ENCODE measurements at places on chromosomes 11 and 22.

- H3K27ac ChIP-seq: no peak overlapping the region
- H3K4me3 ChIP-seq: no peak overlapping the region
- DNase-seq: no peak
- H3K4me1 ChIP-seq: peaks cover 21% of the 10 kb centered on the region
- H3K27me3 ChIP-seq: no peaks in the 10 kb centered on the region
These were observed 16.3 kb upstream of the SORL1 start for GRCh38 chr11:121435551-121436511.

DNA sequence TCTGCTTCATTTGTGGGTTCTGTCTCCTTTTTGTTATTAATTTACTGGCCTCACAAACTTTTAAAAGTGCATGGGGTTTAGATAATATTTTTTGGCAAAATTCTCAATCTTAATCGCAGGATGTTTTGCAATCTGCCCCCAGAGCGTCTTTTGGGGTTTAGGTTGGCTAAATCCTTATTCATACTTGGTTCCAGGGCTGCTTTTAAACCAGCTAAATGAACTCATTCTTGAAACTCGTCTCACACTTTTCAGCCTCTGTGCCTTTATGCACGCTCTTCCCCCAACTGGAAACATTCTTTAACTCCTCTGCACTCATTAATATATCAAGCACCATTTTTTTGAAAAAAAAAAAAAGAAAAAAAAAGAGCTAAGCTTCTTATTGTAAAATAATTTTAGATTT is 131.7 kb downstream of the KIF18A start:
- H3K4me3 ChIP-seq: no peak overlapping the region
- H3K36me3 ChIP-seq: no peaks in the 10 kb centered on the region

DNA sequence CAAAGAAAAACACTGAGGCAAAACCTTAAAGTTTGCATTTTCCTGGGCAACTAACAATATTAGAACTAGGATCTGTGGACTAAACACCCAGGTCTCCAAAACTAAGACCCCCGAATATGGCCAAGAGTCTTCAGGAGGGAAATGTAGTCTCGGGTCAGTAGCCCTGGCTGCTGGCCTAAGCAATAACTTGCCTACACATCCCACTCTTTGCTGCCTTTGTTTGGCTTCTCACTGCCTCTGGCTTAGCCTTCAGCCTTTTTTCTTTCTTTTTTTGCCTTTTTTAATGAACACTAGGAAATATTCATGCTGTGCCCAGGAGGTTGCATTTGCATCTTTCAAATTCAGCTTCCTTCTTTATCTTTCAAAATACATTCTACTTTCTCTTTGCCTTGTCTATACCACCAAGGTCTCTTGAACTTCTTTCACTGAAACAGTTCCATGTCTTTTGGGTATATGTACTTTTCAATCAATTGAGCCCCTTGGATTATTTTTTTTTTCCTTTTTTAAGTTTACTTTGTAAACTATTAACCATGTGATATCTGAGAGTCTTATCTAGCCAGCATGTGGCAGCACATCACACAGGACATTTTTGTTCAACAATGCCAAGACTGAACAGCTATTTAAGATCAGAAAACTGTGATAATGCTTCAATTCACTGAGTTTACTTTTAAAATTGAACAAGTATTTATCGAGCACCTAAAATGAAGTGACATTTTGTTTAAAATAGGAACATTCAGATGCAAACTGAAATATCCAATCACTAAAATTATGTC is 165.0 kb upstream of the TRPC6 start:
- H3K4me3 ChIP-seq: no peak overlapping the region
- H3K36me3 ChIP-seq: no peaks in the 10 kb centered on the region
- no peak overlapping the region for H3K27ac ChIP-seq
- H3K4me1 ChIP-seq: no peaks in the 10 kb centered on the region
- H3K27me3 ChIP-seq: no peaks in the 10 kb centered on the region

DNA sequence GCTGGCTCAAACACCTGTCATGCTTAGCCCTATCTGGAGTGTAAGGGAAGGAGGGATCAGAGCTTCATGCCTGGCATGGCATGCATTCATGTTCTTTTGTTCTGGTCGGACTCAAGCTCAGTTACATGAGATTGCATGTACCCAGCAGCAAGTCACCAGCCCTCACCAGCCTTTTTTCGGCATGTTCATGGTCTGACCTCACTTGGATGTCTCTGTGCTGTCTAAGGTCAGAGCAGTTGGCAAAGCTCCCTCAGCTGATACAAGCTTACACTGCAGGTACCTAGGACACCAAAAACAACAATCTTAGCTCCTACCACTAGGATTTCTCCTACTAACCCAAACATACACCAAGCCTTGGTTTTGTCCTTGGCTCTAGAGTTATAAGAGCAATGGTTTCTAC is 152.6 kb downstream of the BARX2 start:
- H3K27me3 ChIP-seq: no peaks in the 10 kb centered on the region
- H3K27ac ChIP-seq: no peak overlapping the region
- no peaks in the 10 kb centered on the region for H3K36me3 ChIP-seq
- H3K4me1 ChIP-seq: no peaks in the 10 kb centered on the region

DNA sequence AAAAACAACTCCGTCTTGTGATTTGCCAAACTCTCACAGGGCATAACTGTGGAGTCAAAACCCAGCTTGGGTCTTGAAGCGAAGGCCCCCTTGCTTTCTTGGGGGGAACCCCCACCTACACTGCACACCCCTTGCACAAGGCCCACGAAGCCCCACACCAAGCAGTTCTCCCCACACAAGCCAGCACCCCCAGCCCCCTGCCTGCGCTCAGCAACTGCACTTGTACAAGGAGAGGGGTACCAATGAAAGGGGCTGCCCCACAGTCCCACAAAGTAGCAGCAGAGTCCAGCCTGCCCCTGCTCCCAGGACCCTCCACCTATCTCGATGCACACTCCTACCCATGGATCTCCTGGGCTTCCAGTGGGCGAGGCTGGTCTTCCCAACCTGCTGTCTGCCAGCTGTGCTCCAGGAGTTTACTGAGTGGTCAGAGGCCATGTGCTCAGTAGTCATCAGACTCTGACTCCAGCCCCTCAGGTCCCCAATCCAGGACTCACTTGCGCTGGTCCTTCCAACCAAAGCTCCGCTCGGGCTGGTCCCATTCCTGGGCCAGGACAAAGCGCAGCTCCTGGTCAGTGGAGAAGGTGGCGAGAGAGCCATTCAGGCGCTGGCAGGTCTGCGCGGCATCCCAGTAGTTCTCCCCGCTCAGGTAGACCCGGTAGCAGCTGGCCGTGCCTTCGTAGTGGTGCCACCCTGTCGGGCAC is 57.7 kb downstream of the DGCR2 start:
- no peaks in the 10 kb centered on the region for H3K4me1 ChIP-seq
- no peak for DNase-seq
- H3K36me3 ChIP-seq: peaks cover 18% of the 10 kb centered on the region
- no peak overlapping the region for H3K4me3 ChIP-seq
- no peaks in the 10 kb centered on the region for H3K27me3 ChIP-seq

DNA sequence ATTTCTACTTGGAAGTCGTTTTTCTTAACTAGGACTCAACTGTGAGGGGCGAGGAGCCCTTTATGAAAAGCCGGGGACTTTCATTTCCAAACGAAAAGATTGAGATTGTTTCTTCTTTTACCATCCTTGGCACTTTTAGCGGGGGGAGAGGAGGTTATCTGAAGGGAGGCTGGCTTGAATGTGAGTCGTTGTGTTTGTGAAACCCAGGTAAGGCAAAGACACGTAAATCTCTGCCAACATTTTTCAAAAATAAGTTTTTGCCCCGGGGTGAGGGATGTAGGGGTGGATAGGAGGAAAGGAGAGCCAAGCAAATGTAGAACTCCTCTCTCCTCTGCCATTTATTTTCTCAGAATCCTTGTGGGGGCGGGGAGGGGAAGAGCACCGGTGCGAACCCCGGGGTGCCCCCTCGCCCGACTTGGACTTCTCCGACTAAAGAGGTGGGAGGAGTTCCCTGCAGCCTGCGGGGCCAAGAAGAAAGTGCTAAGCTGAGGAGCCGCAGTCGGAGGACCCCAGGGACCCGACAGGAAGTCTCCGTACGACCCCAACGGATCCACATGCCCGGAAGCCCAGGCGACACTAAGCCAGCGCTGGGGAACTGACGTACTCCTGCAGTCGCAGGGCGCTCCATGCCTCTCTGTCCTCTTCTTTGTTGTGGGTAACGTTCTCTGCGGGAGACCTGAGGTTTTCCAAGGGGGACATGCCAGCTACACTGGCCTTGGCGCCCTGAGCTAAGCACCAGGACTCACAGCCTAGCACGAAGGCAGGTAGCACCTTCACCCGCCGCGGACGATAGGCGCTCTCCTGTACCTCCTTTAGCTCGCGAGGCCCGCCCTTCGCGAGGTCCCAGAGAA is 2.4 kb upstream of the WT1 start:
- H3K36me3 ChIP-seq: peaks cover 4% of the 10 kb centered on the region
- H3K4me3 ChIP-seq: no peak overlapping the region
- peaks cover 18% of the 10 kb centered on the region for H3K4me1 ChIP-seq
- peak overlapping the region; percentile 52 for H3K27ac ChIP-seq
- H3K27me3 ChIP-seq: peaks cover 91% of the 10 kb centered on the region
- DNase-seq: no peak

DNA sequence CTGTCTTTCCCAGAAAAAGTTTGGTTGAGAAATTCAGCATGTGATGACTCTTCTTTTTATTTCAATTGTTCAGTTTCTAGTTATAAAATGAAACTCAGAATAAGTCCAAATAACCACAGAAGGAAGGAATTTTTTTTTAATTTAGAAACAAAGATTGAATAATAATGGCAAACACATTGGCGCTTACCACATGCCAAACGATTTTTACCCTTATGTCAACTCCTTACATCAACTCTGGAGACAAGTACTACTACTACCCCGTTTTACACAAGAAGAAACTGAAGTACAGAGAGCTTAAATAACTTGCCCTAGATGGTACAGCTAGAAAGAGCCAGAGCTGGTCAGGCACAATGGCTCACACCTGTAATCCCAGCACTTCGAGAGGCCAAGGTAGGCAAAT is 52.4 kb downstream of the AHNAK start:
- no peak overlapping the region for H3K4me3 ChIP-seq
- no peaks in the 10 kb centered on the region for H3K36me3 ChIP-seq
- no peak overlapping the region for H3K27ac ChIP-seq

DNA sequence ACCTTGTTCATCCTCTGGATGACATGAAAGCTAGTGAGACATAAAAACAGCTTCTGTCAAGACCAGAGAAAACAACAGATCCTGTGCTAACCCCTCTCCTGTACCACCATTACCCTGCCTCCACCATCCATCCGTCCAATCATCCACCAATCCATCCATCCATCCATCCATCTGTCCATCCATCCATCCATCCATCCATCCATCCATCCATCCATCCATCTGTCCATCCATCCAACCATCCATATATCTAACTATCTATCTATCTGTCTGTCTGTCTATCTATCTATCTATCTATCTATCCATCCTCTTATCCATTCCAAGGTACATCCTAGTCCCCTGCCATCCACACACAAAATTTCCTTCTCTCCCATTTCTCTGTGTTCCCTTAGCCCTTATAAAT is 46.6 kb upstream of the ME3 start:
- no peaks in the 10 kb centered on the region for H3K36me3 ChIP-seq
- no peak overlapping the region for H3K4me3 ChIP-seq
- no peak overlapping the region for H3K27ac ChIP-seq
- H3K27me3 ChIP-seq: peaks cover 3% of the 10 kb centered on the region

DNA sequence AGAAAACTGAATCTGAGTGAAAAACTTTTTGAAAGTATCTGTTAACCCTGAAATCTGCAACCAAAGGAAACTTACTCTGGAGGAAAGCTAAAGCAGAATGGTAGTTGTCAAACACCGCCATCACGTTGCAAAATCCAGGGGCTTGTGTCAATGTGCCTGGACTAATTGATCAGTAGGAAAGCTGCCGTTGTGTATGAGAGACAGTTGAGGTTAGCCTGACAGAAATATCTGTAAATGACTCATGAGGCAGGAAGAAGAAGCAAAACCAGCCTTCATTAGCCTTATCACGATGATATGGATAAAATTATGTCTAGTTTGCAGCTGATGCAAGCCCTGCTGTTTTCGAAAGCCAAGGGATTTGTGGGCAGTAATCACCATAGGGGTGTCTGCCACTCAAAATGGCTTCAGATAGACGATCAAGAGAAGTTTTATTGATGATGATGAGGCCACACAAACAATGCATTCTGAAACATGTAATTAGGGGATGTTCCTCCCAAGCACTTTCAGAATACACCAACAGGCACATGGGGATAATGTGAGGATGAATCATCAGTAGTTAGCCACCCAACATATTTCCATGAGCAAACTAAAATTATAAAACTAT is 8.9 kb downstream of the SCGB1A1 start:
- peak overlapping the region; percentile 56 for H3K4me3 ChIP-seq
- H3K4me1 ChIP-seq: peaks cover 56% of the 10 kb centered on the region
- peak; percentile 51 for DNase-seq
- peaks cover 3% of the 10 kb centered on the region for H3K36me3 ChIP-seq
- H3K27ac ChIP-seq: peak overlapping the region; percentile 97

GRCh38 chr11:128790196-128790595 is 76.9 kb downstream of the KCNJ1 start:
- no peak overlapping the region for H3K4me3 ChIP-seq
- no peak for DNase-seq
- no peaks in the 10 kb centered on the region for H3K27me3 ChIP-seq

DNA sequence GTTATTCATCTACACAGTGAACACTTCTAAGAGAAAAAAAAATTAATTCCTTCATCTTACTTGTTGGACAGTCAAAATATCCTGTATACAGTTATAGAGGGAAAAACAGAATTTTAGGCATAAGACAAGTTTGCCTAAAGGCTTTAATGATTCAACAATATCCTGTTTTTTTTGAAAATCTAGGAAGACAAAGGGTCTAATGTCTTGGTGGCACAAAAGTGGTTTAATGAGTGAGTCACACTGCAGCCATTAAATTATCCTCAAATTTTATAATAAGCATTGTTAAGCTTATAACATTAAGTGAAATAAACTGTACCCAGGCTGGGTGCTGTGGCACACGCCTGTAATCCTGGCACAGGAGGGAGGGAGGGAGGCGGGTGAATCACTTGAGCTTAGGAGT is 72.9 kb downstream of the GAB2 start:
- DNase-seq: no peak
- H3K27me3 ChIP-seq: no peaks in the 10 kb centered on the region
- H3K4me3 ChIP-seq: no peak overlapping the region

DNA sequence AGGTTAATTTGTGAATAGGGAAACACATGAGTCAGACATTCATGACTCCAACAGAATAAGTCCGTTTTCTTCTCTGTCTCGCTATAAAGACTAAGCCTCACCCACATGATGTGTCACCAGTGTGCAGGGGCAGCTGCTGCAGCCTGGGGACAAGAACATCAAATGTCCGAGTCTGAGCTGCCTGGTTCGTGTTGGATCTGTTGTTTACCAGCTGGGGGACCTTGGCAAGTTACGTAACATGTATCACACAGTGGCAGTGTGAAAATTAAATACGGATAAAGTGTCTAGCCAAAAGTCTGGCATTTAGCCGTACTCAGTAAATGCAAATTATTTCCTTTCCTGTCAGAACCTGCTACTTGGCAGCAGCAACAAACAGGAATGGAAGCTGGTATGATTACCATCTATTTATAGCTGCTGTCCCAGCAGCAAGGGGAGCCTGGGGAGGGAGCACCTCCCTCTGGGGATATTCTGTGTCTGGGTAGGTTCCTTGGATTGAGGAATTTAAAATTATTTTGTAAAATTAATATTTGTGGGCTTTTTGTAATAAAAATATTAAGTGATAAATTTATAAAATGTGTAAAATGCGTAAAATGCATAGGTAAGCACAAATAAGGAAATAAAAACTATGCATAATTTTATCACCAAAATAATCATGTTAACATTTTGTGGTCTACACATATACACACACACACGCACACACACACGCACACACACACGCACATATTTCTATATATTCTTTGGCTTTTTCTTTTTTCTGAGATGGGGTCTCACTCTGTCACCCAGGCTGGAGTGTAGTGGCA is 1.3 kb upstream of the CLDN25 start:
- H3K36me3 ChIP-seq: peaks cover 3% of the 10 kb centered on the region
- no peak for DNase-seq
- peaks cover 9% of the 10 kb centered on the region for H3K4me1 ChIP-seq
- no peak overlapping the region for H3K27ac ChIP-seq
- H3K27me3 ChIP-seq: peaks cover 28% of the 10 kb centered on the region

Data from T-helper 2 cell treated with Interferon-gamma antibody and Interleukin-4, amounts not matched to agents 5 μg/mL and 100 μg/mL, for 36 hours (primary cell).